ENCODE measurements at places on chromosomes 1 and 21. TPM values are rescaled to one million over a fixed set of nuclear protein-coding genes. Genes with fewer than 3 reads are reported as not detected.

DNA sequence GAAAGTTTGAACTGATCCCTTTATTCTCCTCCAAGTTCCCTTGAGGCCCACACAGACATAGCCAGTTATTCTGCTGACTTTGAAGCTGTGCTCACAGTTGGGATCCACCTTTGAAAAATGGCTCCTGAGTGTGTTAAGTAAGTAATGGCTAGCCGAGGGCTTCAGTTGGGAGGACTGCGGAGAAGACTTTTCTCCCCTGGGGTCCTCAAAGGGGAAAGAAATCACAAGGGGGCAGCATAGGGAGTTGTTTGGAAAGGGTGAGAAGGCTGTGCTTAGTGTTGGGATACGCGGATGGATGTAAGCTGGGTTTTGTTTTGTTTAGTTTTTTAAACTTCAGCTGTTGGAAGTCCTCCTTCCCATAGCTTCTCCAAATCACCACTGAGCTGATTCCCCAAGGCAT, 8.3 kb downstream of the PGM1 start:
- no peaks in the 10 kb centered on the region for H3K36me3 ChIP-seq
- no peak for DNase-seq
- H3K4me3 ChIP-seq, result no peak overlapping the region
- H3K27me3 ChIP-seq, result no peaks in the 10 kb centered on the region
- peaks cover 6% of the 10 kb centered on the region for H3K4me1 ChIP-seq

GRCh38 chr1:43822040-43822690, 111.4 kb upstream of the ARTN start:
- H3K4me3 ChIP-seq, result no peak overlapping the region
- H3K27me3 ChIP-seq, result no peaks in the 10 kb centered on the region
- peak; percentile 85 for DNase-seq
- H3K36me3 ChIP-seq, result no peaks in the 10 kb centered on the region
- peaks cover 12% of the 10 kb centered on the region for H3K4me1 ChIP-seq

- H3K4me3 ChIP-seq, result no peak overlapping the region
- DNase-seq, result no peak
- no peaks in the 10 kb centered on the region for H3K27me3 ChIP-seq
- H3K4me1 ChIP-seq, result peaks cover 12% of the 10 kb centered on the region
Measured at GRCh38 chr1:226481133-226481532, 67.4 kb upstream of the STUM start.

LCE1F gene
- not detected for total RNA-seq

GRCh38 chr1:29047142-29047541, 76.6 kb downstream of the TMEM200B start:
- no peak overlapping the region for H3K27ac ChIP-seq
- H3K27me3 ChIP-seq, result no peaks in the 10 kb centered on the region
- H3K4me1 ChIP-seq, result peaks cover 4% of the 10 kb centered on the region
- H3K36me3 ChIP-seq, result no peaks in the 10 kb centered on the region
- DNase-seq, result no peak

OR2L3 gene
- total RNA-seq, result not detected
